ENCODE measurements at places on chromosomes 12 and 14. TPM values are rescaled to one million over a fixed set of nuclear protein-coding genes. Genes with fewer than 3 reads are reported as not detected.

WNT5B gene
- 28.5 TPM for total RNA-seq

VWF gene
- total RNA-seq: 1.5 TPM

RFC5 gene
- 13.7 TPM for total RNA-seq

SMCO2 gene
- total RNA-seq: 0.58 TPM

All from kidney epithelial cell (primary cell).